ENCODE measurements at places on chromosomes 4 and X.

DNA sequence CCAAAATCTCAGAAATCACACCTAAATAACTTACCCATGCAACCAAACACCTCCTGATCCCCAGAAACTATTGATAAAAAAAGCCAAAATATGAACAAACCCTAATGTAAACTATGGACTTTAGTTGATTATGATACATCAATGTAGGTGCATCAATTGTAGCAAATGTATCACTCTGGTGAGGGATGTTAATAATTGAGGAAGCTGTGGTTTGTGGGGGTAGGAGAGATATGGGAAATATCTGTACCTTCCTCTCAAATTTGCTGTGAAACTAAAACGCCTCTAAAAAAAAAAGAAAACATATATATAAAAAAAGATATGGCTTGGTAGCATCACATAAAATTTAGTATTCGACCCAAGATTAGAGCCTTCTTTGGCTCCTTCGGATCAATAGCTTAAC, 144.3 kb upstream of the CPEB2 start:
- DNase-seq, result no peak

- no peak for DNase-seq
These were observed 122.9 kb upstream of the TTC29 start for GRCh38 chr4:147068564-147068963.

GRCh38 chr4:158444621-158445020, 77.1 kb upstream of the RXFP1 start:
- no peak for DNase-seq

DNA sequence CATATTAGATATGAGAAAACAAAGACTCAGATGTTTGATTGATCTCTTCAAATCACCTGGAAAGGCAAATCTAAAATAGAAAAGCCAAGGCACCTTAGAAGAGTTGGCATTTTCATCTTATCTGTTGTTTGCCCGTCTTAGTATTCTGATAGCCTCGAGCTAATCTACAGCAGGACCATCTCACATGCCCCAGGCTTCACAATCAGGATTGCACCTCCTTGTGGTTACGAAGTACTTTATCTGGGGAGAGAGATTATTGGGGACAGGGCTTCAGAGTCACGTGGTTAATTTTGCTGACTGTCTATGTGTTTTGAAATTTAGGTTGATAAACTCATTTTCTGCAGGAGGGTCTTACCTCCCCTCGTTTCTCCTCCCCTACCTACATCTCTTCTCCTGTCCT, 313.1 kb upstream of the ANXA10 start:
- DNase-seq, result no peak

GRCh38 chrX:110051559-110051958, 48.6 kb downstream of the TMEM164 start:
- DNase-seq, result no peak

DNA sequence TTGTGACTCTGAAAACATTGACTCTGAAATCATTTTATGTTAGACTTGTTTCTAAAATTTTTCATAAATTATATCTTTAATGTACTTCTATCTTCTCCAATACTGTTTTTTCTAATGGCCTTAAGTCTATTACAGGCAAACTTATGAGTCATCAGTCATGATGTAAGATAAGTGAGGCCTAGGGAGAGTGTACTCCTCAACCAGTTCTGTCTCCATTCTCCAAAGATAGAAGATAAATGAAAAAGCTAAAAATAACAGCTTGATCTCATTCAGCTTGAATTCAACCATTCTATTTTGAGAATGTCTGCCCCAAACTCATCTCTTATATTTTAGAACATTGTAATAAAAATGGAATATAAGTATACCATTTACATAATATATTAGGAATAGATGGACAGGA, 34.5 kb downstream of the STBD1 start:
- DNase-seq, result no peak

GRCh38 chrX:119870626-119871131, 854 bp downstream of the RNF113A start:
- DNase-seq, result peak; percentile 26

DNA sequence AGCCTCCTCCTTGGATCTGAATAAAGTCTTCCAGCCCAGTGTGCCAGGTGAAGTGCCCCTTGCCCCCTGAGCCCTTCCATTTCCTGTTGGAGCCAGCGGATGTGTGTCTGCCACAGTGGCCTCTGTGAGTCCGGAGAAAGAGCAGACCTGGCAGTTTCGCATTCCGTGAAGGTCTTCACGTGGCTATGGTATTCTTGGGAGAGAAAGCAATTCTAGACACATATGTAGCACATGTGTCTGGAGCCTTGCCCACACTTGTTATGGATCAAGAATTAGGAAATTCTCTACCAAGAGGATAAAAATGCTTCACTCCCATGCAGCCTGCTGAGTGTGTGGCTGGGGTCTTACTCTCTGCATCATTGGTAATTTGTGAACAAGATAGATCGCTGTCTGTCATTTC, 130.9 kb downstream of the REPS2 start:
- no peak for DNase-seq

DNA sequence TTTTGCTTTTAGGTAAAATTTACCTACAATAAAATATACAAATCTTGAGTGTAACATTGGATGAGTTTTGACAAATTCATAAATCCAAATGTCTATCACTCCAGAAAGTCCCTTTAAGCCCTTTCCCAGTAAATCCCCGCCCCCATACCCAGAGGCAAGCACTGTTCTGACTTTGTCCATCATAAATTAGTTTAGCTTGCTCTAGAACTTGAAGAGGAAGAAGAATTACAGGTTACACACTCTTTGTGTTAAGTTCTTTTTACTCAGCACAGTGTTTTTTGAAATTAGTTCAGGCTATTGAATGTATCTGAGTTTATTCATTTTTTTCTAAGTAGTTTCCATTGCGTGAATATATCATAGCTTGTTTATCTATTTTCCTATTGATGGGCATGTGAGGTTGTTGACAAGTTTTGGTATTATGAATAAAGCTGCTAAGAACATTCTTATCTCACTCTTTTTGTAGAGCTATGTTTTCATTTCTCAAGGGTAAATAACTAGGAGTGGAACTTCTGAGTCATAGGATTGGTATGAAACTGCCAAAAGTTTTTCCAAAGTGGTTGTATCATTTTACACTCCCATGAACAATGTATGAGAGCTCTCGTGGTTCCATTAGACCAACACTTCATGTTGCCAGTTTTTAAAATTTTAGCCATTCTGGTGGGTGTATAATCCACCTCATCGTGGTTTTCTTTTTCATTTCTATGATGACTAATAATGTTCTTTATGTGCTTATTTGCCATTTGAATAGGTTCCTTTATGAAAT, 22.4 kb upstream of the HPSE start:
- no peak for DNase-seq

DNA sequence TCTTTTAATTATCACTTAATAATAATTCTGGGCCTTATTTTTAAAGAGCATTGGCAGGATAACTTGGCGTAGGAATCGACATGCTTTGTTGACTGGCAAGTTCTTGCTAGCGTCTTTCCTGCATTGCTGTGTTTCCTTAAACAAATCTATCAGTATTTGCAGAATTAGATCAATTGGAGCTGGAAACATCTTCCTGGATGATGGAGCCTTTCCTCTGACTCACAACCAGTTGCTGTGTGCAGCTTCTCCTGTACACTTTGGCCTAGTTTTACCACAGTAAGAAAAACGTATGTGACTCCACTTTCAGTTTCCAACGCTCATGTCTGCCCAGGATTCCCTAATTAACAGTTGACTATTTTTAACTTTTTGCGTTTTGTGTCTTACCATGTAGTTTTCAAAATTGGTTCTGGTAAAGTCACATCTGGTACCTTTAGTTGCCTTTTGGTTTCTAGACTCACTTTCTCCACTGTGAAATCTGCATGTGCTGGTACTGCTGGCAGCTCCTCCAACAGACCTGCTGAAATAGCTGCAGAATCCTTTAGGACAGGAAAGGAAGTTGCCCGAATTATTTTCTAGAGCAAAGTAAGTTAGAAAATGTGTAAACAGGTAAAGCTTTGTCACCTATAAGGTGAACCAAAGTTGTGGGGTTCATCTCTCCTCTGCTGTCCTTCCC, 553.2 kb upstream of the FAT1 start:
- no peak for DNase-seq

GRCh38 chrX:132406106-132406505, 82.7 kb downstream of the MBNL3 start:
- DNase-seq, result no peak
